NCI-H2227 treated with DMSO at 0.1 percent for 48 hours (cell line): ENCODE measurements at places on chromosomes 12 and 14.
A peak's percentile ranks its signal among the peaks of the same experiment; 100 is the strongest.

GRCh38 chr12:50533971-50534370, 29.2 kb downstream of the DIP2B start:
- no peak for DNase-seq

GRCh38 chr14:64725879-64726584, 21.8 kb downstream of the PLEKHG3 start:
- DNase-seq = no peak

- no peak for DNase-seq
Measured at GRCh38 chr12:66061557-66062289, 68.8 kb downstream of the LLPH start.

DNA sequence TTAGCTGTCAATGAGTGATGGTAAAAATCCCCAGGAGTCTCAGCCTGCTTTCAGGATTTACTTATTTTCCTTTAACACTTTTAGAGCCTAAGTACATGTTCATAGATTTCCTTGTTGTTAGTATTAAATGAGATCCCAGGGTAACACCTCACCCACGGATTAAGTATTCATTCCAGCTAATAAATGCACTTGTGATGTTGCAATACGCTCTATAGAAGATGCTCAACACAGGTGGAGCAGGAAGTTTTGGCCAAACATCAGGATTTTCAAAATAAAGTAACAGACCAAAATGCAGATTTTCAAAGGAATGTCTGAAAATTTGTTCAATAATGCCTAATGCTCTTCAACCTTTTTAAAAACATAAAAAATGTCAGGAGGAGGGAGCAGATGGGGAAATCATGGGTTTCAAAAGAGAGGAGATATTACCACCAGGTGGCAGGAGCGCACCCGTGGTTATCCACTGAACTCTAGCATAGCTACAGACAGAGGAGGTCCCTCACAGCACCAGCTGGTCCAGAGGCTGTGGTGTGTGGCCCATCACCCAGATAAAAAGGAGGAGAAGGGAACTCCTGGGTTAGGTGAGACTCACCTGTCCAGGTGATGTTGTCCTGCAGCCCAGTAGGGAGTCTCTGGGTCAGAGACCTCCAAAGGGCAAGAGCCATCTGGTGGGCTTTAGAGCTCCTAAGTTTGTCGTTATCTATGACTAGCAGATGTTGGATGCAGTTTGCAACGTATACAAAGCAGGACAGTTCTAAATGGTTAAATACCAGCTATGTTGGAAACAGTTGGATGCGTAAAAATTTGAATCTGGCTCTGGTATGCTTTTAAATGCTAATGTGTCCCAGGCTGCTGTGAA, 1158.4 kb upstream of the TMEM132C start:
- no peak for DNase-seq

GRCh38 chr12:88267630-88268029, 125.5 kb downstream of the TMTC3 start:
- DNase-seq = no peak

DNA sequence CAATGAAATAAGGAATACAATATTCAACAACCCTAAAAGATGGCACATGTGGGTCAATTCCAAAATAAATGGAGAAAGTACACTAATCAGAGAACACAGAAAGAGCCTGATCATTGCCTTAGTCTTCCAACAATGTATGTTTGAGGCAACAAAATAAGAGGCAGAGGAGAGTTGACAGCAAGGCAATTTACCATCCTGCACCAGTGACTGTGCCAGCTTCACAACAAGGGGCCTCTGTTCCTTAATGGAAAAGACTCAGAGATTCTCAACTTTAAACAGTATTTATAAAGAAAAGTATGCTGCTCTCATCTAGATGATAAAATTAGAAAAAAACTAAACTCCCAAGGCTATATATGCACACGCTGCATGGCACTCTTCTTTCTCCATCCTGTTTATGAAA, 25.9 kb downstream of the EPS8 start:
- no peak for DNase-seq

DNA sequence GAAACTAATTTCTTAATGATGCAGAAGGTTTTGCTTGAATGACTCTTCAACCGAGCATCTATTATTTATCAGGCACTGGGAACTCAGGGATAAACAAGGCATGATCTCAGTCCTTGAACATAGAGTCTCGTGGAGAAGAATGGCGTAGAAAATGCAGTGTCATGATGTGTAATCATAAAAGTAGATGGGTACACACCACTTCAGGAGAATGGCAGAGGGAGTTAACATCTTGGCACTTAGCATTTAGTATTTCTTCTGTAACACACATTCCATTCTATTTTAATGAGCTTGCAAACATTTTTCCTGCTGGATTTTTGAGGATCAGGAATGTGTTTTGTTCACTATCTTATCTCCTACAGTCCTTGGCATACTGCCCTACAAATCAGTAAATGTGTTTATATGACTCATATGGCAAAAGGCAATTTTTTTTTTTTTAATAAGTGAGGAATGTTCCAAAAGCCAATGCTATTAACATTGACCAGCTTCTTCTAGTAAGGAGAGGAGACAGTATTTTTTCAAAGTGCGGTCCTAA, 3.8 kb downstream of the TXNRD1 start:
- peak; percentile 47 for DNase-seq

GRCh38 chr14:91113829-91114078, at the start of gene DGLUCY:
Gene DGLUCY, plus strand, starts transcription at chr14:91114073. Its CDS starts 46,222 bp downstream, at chr14:91160295.
- no peak for DNase-seq

DNA sequence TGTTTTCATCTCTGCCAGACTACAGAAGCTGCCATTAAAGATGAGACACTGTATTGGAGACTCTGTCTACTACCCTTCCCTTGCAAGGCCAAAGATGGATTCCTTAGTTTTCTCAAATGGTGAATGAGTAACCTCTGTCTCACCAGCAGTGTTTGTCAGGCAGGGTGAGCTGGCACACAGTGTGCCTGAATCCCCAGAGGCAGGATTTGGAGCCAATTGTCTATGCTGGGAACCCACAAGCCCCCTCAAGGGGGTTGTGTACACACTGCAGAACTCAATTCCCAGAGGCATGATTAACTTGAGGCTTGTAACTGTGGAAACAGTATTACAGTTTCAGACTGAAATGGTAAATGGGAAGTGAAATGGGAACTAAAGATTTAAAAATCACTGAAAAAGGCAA, 136.8 kb upstream of the PTPRB start:
- DNase-seq = no peak
